ENCODE measurements at places on chromosomes 2 and 18.

DNA sequence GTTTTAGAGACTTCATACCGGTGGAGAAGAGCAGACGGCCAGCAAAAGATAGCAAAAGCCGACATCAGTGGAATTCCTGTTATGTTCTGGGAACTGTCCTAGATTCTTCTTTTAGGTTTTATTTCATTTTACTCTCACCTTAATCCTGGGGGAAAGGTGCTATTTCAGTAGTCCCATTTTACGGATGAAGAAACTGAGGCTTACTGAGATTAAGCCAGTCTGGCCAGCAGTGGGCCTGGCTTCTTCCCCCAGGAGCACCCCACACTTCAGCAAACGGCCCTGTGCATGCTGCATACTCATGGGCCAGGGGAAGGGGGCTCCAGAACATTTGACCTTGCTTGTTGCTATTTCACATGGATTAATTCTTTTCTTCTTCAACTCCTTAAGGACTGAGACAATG, 56.7 kb downstream of the NTSR2 start:
- DNase-seq: no peak

DNA sequence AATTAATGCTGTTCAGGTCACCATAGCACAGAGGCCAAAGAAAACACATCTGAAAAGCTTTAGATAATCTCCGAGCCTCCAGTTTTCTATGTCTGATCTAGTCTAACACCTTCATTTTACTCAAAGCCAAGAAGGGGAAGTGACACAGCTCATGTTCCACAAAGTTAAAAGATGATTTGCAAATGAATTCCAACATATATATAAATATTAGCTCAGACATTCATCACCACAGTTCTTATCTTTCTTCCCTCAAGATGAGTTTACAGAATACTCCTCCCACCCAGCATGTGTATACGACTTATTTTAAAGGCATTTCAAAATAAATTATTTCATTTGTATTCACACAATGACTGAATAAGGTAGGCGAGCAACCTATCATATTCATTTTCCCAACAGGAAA, 82.4 kb downstream of the AAK1 start:
- no peak for DNase-seq

DNA sequence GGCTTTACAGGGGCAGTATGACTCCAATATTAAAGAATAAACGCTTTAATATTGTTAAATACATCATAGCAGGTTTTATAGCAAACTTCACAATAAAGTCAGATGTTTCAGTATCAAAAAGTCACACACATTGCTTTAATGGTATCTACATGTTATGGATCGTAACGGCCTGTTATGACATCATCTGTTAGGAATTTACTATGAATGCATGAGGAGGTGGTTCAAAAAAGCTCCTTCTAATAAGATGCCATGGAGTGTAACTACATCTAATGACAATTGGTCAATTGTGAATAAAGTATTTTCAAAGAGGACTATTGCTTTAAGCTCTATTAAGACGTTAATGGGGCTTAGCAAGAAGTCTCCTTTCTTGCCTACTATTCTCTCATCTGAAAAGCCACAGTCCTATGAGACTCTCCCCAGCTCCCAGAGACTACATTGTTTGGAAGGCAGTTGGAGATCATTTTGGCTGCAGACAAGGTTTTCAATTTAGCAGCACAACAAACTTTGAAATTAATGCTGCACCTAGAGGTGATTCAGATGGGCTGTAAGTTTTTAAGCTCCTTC, 300.7 kb upstream of the MEIS1 start:
- DNase-seq: no peak

DNA sequence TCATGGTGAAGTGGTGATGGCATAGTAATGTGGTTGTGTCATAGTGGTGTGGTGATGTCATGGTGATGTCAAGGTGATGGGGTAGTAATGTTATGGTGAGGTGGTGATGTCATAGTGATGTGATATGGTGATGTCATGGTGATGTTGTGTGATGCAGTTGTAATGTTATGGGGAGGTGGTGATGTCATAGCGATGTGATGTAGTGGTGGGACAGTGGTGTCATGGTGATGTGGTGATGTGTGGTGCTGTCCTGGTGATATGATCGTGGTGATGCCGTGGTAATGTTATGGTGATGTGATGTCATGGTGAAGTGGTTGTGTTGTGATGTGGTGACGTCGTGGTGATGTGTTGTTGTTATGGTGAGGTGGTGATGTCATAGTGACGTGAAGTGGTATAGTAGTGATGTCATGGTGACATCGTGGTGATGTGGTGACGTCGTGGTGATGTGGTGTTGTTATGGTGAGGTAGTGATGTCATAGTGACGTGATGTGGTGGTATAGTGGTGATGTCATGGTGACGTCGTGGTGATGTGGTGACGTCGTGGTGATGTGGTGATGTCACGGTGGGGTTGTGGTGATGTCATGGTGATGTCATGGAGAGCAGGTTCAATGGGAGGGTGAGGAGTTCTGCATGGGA, 242.7 kb upstream of the MYT1L start:
- no peak for DNase-seq

- no peak for DNase-seq
Measured at GRCh38 chr2:39140322-39140847, 19.5 kb upstream of the SOS1 start.

DNA sequence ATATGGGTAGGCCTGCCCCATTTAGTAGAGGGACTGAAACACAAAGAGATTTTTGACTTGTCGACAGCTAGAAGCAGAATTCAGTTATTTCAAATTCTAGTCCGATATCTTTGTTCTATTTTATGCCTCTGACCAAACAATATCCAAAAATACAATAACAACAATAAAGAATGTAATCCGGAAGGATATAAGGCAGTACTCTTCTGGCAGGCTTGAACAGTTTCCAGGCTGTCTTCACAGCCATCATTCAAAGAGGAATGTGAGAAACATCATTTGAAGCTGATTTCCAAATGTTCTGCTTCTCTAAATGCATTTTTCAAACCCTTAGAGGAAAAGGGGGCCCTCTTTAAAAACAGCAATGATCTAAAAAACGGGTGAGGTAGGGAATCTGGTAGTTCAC, 36.7 kb upstream of the SPTBN1 start:
- no peak for DNase-seq

DNA sequence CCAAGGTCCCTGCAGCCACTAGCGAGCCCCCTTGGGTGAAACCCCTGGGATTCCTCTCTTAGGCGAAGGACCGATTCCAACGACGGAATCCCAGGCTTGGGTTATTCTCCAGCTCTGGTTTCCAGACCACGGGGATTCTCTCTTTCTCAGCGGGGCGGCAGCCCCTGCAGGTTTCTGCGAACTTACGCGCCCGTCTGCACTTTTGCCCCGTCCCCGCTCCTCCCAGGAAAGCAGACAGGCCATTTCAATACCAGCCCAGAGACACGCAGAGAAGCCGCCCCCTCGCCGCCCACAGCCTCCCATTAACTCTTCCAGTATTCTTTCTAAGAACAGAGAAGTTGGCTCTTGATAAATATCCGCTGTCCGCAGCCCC, 1.2 kb downstream of the CBLN2 start:
- no peak for DNase-seq

GRCh38 chr2:1024981-1025380, 74.3 kb downstream of the SNTG2 start:
- no peak for DNase-seq

GRCh38 chr2:19176977-19177376, 181.4 kb downstream of the OSR1 start:
- no peak for DNase-seq

DNA sequence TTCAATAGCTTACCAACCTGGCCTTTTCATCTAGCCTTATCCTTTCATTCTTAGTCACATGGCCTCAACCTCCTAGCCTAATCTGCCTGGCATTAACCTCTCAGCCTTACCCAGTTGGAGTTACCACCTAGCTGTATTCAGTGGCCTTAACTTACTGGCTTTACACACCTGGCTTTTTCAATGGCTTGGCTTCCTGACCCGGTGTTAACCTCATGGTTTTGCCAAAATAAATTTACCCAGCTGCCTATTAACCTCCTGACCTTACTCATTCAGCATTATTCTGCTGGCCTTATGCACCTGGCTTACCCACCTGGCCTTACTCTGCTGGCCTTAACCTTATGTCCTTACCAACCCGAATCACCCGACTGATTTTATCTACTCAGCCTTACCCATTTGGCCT, 135.5 kb upstream of the ZSWIM2 start:
- DNase-seq: no peak

DNA sequence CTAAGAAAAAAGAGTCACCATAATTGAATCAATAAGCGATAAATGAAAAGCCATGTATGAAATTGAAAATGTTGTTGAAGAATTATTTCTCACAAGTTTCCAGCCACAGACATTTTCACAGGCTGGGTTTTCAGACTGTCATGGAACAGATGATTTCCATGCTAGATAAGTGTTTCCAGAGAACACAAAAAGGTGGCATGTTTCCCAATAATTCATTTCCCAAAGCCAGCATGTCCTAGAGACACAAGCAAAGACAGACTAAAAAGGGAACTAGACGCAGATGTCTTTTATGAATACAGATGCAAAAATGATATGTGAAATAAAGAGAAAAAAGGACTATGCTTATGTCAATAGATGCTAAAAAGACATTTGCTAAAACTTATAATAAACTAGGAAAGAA, 255.1 kb downstream of the EIPR1 start:
- DNase-seq: no peak

GRCh38 chr2:133777574-133777960, 209.3 kb upstream of the NCKAP5 start:
- no peak for DNase-seq

DNA sequence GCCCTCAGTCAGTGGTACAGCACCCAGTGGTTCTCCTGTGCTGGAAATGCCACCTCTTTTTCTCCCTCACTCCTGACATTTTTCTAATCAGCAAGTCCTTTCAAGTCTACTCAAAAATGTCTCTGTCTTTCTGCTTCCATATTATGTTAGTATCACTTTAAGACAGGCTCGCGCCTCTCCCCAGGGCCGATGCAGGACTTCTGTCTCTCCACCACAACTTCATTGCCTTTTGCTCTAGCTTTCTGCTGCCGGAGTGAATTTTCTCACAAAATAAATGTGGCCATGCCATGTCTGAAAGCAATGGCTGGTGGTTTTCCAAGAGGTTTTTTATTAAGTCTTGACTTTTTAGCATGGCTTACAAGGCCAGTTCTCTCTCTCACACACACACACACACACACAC, 73.6 kb downstream of the AOX1 start:
- DNase-seq: no peak

DNA sequence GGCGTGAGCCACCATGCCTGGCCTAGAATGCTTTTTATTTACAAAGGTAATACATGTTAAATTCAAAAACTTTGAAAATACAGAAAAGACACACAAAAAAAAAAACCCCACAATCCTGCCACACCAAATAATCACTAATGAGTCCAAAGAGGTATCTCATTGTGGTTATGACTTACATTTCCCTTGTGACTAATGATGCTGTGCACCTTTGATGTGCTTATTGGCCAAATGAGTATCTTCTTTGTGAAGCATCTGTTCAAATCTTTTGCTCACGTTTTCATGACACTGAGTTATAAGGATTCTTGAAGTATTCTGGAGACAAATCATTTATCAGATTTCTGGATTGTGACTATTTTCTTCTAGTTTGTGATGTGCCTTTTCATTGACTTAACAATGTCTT, 6.4 kb upstream of the NLRC4 start:
- no peak for DNase-seq

- DNase-seq: no peak
Measured at GRCh38 chr2:39135690-39136259, 14.9 kb upstream of the SOS1 start.

DNA sequence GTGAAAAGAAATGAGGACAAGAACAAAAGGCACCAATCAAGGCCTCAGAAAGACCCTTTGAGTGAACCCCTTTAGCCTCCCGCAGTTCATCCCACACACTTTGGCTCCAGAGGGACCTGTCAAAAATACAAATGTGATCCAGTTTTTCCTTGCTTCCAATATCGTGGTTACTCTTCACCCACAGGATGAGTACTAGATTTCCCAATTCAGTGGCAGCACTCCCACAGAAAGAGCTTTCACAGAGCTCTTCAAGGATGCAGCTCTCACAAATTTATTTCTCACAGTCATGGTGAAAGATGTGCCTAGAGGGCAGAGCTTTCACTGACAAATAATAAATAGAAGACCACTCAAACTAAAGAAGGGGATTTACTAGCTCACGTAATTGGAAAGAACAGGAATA, 3.0 kb upstream of the GFPT1 start:
- DNase-seq: no peak

DNA sequence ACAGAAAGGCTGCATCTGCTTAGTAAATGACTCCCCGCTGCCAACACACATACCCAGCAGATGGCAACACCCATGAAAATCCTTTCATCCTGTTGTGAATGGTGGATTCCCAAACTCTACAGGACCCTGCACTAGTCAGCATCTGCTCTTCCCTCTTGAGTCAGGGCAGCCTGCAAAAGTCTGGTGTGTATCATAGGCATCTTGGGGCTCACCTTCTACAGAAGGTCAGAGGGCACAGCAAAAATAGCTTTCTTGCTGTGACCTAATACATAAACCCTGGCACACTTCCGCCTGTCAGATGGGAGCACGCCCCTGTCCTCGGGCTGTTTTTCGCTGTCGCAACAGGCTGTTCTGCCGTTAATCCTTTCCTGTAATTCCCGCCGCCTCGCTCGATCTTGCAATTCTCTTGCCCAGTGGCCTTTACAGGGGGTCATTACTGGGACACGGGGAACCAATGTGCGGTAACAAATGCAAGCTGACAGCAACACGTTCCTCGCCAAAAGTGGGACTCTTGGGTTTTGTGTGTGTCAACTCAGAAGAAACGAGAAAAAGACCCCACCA, 19.9 kb upstream of the SCYGR1 start:
- no peak for DNase-seq

GRCh38 chr2:168692132-168692744, 110.2 kb upstream of the NOSTRIN start:
- no peak for DNase-seq

GRCh38 chr2:49569176-49569575, 414.9 kb upstream of the FSHR start:
- DNase-seq: no peak

DNA sequence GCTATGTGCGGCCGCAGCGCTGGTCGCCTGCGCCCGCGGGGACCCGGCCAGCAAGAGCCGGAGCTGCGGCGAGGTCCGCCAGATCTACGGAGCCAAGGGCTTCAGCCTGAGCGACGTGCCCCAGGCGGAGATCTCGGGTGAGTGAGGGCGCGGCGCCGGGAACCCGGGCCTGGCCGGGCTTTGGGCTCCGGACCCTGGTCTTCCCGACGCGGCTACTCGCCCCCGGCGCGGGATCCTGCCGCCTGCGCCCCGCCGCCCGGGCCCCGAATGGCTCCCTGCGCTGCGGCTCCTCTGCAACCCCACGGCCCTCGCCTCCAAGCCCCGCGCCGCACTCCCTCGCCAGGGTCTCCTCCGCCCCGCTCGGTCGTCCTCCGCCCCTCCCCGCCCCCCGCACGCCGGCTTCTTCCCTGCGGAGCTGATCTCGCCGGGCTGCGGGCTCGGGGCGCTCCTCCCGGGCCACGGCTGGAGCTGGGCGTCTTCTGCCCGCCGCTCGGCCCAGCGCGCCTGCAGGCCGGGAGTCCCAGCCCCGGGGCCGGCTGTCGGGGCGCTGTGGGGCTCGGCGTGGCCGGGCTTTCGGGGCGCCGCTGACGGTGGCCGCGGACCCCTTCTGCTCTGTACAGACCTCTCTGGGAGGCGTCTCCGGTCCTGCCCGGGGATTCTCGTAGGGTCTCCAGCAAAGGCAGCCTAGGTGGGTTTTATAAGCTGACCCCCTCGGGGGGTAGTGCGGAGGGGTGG, 652 bp downstream of the GPC1 start:
- no peak for DNase-seq

GRCh38 chr2:127094509-127095366, 12.2 kb downstream of the BIN1 start:
- DNase-seq: no peak

GRCh38 chr2:34853646-34854045, 1254.5 kb upstream of the FAM98A start:
- no peak for DNase-seq

GRCh38 chr2:177287814-177288213, 23.3 kb upstream of the NFE2L2 start:
- DNase-seq: no peak
